ENCODE measurements at places on chromosomes 5 and 9.

DNA sequence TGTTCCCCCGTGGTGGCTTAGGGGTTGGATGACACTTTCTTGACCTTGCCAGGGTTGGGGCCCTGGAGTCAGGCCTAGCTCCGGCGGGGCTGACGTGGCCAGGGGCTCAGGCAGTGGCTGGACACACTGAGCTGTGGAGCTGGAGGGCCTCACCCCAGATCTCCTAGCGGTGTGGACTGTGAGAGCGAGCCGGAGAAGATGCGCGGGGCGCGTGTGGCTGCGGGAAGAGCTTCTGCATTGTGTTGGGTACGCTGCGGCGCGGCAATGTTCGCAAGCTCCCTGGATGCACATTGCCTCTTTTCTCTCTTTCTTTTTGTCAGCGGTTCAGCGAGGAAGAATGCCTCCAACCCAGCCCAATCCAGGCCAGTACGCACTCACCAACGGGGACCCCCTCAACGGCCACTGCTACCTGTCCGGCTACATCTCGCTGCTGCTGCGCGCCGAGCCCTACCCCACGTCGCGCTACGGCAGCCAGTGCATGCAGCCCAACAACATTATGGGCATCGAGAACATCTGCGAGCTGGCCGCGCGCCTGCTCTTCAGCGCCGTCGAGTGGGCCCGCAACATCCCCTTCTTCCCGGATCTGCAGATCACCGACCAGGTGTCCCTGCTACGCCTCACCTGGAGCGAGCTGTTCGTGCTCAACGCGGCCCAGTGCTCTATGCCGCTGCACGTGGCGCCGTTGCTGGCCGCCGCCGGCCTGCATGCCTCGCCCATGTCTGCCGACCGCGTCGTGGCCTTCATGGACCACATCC lies 4.8 kb downstream of the NR2F1 start:
- DNase-seq: no peak

DNA sequence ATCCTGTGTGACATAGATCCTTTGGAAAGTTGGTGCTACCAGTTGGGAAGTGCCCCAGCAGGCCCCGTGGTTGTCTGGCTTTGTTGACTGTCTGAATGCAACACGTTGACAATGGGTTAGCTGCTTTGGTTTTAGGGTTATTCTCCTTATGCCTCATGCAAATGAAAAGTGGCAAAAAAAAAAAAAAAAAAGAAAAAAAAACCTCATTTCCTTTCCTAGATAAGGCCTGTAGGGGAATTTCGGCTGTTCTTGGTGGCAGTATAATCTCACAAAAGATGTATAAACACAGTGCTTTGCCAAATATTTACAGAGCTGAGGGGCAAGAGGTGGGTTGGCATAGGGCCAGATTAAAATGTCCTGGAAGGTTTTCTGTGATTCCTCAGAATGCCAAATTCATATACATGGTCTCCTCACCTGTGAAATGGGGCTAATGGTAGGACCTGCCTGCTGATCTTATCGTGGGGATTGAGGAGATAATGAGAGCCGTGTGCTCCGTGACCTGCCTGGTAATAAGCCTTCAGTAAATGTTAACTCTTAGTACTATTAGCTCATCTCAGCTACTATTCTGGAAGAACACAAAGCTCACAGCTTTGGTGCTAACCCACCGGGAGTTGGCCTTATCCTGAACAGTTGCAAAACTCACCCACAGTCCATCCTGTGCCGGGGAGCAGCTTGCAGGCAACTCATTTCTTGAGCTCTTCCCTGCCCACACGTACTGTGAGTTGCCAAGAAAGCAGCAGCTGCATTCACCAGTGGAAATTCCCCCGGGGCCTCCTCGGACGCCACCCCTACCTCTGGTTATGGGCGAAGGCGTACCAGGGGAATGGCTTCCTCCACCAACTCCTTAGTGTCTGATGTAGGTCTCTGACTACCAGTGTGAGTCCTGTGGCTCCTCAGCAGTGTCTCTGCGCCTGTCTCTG lies 220.3 kb downstream of the NR3C1 start:
- DNase-seq: no peak

- no peak for DNase-seq
These were observed 173.1 kb downstream of the KDM4C start for GRCh38 chr9:6930827-6931226.

DNA sequence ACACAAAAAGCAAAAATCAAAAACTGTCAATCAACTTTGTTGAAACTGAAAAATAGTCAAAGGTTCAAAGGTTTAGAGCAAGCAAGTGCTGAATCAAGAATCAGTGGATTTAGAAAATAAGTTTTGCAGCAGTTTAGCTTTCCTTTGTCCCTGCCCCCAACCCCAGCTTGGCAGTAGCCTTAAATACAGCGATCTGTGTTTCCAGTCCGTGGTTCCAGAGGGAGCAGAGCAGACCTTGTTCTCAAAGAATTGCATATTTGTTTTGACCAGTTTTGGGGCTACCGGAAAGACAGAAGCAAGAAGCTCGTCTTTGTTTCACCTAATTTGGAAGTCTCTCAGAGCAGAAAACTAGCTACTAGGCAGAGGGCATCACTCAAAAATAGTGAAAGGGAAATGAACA lies 57.2 kb upstream of the PRDM9 start:
- DNase-seq: no peak

- DNase-seq: no peak
These were observed 80.7 kb upstream of the MPDZ start for GRCh38 chr9:13360188-13360587.

DNA sequence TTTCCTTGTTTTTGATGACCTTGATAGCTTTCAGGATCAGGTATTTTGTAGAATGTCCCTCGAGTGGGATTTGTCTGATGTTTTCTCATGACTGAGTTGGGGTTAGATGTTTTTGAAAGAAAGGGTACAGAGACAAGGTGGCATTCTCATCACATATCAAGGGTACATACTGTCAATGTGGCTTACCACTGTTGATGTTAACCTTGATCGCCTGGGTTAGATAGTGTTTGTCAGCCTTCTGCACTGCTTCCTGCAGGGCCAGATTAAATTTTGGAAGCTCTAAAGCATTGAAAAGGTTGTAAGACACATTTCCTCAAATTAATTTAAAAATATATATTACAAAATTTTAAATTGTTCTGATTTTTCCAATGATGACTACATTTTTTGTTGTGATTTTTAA lies 287.4 kb upstream of the ACTBL2 start:
- DNase-seq: no peak

GRCh38 chr9:98923451-98924123 lies 20.1 kb upstream of the COL15A1 start:
- DNase-seq: no peak

DNA sequence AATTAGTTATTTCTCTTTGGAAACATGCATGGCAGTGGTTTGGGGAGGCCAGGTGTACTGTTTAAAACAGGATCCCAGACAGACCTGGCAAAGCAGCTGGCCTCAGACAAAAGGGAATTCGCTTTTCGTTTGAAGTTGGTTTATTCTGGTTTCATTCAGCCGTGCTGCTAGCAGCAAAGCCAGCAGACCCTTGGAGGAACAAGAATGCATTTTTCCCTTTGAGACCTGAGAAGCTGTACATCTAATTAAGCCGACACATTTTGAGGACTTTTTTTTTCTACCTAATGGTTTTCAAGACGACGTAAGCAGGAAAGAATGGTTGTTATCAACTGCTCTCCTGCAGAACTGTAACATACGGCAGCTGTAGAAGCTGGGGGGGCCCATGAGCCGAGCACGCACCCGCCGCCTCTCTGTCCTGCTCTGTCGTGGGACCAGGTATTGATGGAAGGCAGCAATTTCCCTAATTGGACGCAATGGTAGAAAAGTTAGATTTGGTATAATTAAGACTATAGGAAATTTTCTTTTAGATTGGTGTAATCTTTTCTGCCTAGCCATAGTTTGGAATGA lies 13.6 kb downstream of the PLEKHG4B start:
- no peak for DNase-seq

DNA sequence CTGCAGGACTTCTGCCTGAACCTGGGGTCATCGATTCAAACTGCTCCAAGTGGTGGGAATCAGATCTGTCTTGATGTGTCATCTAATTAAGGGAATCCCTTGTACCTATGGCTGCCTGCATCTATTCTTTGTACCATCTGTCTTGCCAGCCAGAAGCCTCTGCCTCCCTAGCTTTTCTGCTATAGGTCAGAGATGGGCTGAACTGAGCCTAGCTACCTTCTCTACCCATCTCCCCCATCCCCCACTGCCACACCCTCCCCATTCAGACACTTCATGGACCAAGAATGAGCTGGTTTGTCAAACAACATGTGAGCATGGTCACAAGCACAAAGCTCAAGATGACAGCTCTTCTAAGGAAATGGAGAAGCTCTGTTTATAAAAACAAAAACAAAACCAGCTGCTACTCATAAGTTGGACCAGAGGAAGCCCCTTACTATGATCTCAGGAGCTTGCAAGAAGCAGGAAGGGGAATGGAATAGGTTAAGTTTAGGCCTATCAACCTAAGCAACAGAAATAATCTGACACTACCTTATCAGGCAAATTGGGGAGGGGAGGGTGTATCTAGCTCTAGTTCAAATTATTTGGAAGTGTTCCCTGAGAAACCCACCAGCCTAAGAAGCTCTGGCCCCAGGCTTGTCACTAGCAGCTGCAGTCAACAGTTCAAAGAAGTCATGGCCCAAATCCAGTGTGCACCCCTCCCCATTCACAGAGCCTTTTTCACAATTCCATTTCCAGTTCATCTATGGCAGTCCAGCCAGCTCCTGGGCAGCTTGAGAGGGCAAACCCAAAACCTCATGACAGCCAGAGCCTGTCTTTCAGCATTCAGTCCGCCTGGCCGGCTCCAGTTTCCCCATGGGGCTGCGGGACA lies 29.9 kb downstream of the SKP1 start:
- no peak for DNase-seq

DNA sequence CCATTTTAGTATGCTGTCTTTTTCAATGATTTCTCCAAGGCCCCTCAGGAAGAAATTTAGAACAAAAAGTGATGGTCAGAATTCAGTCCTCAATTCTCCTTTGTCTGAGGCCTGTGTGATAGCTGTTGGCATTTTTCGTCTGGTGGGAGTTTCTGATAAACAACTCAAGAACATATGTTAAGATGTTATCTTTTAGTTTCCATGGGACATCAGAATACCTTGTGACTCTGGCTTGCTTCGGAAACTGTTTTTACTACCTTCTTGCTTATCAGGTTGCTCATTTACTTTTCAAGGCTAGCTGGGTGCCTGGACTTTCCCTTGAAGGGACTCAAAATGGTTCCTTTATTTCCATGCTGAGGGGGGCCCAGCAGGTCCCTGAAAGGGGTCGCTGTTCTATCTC lies 97.2 kb downstream of the INVS start:
- DNase-seq: no peak

Data from iPS DF 6.9 (cell line).